BJ (cell line): ENCODE measurements at places on chromosomes 4 and X.
A peak's percentile ranks its signal among the peaks of the same experiment; 100 is the strongest.

GRCh38 chrX:137172317-137172948 lies 138.6 kb upstream of the GPR101 start:
- no peak for DNase-seq

DNA sequence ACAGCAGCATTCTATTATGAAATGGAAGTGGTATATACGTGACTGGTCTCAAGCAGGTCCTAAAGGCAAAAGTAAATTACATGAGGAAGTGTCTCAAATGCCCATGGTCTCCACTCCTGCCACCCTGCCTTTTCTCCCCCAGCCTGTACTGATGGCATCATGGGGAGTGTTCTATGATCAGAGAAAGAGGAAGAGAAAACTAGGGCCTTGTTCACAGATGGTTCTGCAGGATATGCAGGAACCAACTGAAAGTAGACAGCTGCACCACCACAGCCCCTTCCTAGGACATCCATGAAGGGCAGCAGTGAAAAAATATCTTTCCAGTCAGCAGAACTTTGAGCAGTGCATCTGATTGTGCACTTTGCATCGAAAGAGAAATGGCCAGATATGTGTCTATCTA lies 901.5 kb downstream of the ARAP2 start:
- no peak for DNase-seq

DNA sequence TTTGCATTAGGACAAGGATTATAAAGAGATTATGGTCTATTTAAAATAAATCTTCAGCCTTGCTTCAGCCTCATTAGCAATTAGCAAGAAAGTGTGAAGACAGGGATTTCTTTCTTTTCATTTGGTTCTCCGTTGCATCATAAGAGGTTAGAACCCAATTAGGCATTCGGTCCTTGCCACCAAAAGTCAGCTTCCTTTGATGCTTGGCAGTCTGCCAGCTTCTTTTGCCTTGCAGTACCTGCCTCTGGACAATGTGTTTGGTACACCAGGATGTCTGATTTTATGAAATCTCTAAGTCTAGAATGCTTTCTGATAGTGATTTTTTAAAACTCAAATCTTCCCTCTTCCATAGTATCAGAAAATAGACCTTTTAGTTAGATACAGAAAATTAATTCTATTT lies 12.4 kb downstream of the SMIM20 start:
- no peak for DNase-seq

DNA sequence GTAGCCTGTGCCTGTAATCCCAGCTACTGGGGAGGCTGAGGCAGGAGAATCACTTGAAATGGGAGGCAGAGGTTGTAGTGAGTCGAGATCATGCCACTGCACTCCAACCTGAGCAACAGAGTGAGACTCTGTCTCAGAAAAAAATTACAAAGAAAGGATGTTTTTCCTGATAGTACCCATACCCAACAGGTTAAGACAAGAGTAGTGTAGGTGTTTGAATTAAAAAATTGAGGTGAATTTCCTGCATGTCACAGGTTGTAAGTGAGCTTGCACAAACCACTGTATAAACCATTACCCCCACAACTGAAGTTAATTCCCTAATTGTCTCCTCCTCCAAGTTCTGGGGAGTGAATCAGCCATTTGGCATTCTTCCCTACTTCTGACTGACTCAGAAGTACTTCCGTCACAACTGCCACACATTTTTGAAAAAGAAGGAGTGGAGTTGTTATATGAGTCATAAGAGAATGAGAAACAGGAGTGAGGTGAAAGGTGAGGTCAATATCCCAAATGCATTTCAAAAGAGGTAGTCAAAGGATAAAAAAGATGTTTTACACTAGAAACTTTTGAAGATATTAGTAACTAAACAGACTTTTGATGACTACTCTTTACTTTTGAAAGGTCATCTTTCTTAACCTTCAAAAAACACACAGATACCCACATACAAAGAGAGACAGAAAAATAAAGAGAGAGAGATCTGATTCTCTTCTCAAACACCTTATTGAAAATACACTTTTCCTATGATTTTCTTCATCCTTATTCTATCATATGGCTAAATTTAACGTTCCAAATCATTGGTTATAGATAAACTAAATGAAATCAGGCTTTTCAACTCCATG lies 134.5 kb downstream of the BTC start:
- DNase-seq = peak; percentile 95

DNA sequence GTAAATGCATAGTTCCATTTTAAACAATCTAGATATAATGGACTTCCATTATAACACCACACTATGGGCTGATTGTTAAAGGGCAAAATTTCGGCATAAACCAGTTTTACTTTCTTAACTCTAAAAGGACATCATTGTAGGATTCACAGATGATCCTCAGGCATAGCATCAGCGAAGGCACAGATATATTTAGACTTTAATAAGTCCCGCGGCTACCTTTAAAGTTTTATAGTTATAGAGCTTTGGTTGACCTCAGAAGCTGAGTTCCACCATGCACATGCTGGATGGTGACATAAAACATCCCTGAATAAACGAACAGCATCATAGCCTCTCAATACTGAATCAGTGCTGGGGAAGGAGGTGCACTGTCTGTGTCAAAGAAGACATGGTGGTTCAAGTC lies 125.0 kb upstream of the PDLIM3 start:
- no peak for DNase-seq

GRCh38 chr4:27009539-27009938 lies 148.9 kb downstream of the STIM2 start:
- no peak for DNase-seq
